ENCODE measurements at places on chromosomes 6 and 20. TPM values are rescaled to one million over a fixed set of nuclear protein-coding genes. Genes with fewer than 3 reads are reported as not detected.

- no peak for DNase-seq
Observed at GRCh38 chr6:130162421-130162820, 60.3 kb downstream of the SAMD3 start.

DNA sequence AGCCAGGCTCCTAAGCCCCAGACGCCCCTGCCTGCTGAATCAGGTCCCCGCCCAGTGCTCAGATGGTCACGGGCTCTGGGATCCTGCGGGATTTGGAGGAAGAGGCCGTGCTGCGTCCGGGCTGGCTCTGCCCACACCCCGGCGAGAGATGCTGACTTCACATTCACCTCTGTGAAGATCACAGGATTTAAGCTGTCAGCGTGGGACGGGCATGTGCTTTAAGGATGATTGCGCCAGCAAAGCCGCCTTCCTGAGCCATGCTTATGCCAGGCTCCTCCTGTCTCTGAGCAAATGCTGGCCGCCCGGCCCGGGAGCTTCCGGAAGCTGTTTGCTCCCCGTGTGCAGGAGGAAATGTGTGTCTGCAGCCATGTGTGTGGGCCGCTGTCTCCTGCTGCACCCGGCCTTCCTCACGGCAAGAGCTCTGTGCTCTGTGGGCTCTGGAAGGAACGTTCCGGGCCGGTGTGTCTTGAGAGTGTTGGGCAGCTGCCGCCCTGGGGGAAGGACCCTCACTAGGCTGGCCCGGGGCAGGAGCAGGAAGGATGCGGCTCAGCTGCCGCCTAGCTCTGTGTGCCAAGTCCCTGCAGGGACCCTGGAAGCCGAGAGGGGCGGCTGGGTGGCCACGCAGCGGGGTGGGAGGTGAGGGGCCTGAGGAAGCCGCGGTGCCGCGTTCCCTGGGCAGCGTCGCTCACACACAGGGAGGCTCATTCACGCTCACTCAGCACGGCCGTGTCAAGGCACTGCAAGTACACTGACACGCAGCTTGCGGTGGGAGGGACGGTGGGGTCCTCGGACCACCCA is 19.0 kb upstream of the BHLHE23 start:
- DNase-seq: no peak

- DNase-seq: no peak
Observed at GRCh38 chr6:62623846-62624532, 338.0 kb upstream of the KHDRBS2 start.

- no peak for DNase-seq
Observed at GRCh38 chr6:100378576-100378975, 86.1 kb downstream of the SIM1 start.

DNA sequence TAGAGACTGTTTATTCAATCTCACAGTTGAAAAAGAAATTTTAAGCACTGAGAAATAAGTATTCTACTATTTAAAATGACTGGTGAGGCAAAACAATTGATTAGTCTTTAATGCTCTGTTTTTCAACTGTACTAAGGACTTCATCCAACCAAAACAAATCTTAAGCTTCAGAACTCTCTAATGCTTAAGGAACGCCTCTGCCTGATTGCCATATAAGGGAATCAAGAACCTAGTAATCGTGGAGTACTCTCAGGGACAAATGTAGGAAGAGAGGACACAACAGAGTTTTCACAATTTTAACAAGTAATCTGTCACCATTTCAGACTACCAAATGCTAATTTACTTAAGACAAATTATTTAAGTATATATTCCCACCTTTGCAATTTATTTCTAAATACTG is 16.1 kb downstream of the FBXO30 start:
- no peak for DNase-seq

DNA sequence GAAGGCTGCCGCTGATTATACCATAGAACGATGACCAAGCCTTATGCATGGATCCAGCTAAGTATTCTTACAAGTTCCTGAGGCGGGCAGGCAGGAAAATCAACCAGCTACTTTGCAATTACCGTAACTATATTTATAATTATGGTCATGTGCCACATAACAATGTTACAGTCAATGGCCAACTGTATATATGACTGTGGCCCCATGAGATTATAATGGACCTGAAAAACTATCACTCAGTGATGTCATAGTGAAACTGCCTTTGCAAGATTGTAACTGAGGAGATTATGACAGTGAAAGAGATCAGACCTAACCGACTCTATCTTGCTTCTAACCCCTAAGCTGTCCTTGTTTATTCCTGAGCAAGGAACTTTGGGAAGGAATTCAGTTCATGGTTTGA is 33.1 kb upstream of the FAM135A start:
- no peak for DNase-seq

DNA sequence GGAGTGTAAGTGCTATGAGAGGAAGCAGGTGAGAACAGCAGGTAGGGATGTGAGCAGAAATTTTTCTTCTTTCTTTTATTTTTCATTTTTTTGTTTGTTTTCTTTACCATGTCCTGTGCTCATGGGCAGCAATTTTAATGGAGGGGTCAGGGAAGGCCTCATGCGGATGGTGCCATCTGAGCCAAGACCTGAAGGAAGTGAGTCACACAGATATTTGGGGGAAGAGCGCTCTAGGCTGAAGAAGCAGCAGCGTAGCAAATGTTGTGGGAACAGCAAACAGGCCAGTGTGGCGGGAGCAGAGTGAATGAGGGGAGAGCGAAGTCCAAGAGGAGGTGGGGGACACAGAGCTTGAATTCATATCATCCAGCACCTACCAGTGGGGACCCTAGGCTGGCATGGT is 12.7 kb downstream of the SPDEF start:
- no peak for DNase-seq

DNA sequence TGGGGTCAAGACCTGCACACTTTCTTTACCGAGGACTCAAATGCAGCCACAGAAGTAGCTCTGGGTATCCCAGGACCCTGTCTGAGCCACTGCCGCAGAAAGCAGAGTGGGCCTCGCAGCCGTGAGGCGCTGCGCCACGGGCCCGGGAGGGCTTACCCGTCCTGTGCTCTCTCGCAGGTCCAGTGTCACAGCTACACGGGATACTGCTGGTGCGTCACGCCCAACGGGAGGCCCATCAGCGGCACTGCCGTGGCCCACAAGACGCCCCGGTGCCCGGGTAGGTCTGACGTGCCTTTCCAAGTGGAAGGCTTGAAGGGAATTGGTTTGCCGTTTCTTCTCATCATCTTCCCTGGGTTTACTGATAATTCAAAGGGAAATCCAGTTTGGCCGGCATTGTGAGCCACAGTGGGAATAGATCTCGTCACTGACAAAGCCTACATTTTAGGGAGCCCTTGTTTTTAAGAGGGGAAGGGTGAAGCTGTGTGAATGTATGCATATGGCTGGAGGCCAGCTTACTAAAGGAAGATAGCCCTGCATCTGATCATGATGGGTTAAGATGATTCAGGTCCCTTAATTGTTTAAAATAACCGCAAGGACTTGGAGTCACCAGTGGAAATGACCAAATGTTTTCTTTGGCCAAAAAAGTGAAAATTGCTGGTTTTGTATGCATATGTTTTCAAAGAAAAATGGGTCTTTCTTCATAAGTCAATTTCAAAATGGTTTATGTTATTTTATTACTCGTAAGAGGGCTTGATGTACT is 86.6 kb downstream of the SMOC2 start:
- DNase-seq: no peak

HLA-DQB2 gene
- 1.7 TPM for total RNA-seq

MUCL3 gene
- not detected for total RNA-seq
